8988T (cell line): ENCODE measurements at places on chromosomes 3 and 15.
A peak's percentile ranks its signal among the peaks of the same experiment; 100 is the strongest.

DNA sequence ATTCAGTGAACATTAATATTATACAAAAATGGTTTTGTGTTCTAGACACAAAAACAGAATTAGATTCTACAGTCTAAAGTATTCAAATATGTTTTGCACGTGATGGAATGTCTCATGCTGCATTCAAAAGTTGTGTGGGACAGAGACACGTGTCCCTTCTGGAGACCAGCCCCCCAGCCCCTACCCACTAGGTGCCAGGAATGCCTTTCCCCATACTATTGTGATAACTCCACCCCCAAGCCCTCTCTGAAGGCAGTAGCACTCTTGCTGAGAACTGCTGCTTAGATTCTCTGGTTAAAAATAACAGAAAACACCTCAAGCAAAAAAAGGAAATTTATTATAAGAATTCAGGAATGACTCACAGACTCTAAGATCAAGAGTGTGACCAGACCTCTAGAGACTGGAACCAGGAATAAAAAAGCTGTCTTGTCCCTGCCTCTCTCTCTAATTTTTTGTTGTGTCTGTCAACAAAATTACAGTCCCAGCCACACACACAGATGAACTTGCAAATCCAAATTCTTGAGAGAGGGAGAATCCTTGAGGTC, 57.7 kb downstream of the PXYLP1 start:
- no peak for DNase-seq

GRCh38 chr15:43239732-43240491, 19.1 kb upstream of the EPB42 start:
- DNase-seq: no peak

DNA sequence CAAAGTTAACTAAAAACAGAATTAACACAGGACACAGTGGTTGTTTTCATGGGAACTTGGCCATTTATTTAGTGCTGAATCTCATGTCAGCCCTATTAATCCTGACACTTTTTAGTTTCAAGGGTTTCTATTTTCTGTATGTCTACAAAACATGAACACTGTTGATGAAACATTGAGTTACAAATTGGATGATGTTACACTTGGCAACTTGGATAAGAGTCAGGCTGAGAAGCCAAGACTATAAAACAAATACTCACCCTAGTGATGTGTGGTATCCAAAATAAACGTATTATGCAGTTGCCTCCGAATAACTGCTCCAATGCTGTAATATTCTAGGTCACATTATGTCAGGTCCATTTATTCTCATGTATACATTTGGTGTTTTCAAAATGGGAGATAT, 349.6 kb downstream of the ZIC1 start:
- no peak for DNase-seq

DNA sequence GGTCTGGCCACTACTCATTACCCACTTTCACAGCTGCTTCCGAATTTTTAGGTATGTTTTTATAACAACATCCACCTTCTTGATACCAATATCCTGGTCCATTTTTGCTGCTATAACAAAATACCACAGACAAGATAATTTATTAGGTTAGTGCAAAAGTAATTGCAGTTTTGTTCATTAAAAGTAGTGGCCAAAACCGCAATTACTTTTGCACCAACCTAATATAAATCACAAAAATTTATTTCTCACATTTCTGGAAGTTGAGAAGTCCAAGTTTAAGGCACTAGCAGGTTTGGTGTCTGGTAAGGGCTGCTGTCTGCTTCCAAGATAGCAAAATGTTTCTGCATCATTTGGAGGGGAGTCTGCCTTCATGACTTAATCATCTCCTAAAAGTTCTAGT, 624.7 kb upstream of the ALCAM start:
- DNase-seq: no peak

DNA sequence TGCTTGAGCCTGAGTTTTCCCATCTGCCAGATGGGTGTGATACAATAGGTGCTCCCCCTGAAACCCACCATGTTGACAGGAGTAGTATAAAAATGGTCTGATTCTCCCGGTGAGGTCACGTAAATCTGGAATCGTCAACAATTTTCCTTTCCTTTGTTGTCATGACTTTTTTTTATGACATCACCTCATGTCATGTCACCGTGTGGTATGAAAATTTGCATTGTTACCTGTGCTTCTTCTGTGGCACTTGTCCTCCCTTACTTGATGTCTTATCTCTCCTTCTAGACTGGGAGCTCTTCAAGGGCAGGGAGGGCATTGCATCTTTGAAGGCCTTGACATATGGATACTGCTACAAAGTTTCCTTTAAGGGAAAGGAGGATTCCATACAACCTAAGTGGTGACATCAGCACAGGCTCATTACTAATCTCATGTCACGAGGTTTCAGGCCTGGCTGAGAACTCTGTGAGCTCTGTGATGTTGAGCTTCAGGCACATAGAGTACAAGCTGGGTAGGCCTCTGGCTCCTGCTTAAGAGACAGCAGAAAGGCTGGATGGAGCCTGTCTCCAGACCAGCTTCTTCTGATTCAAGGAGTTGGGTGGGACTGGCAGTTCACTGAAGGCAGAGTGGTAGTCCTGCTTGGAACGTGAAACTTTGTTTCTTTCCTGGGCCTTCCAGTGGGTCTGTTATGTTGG, 66.3 kb downstream of the LPP start:
- no peak for DNase-seq

GRCh38 chr3:195551381-195551978, 8.4 kb upstream of the PPP1R2 start:
- DNase-seq: no peak

GRCh38 chr3:188154014-188154808, at the start of gene LPP:
Gene LPP (plus strand): TSS chr3:188154157. CDS start chr3:188406121, 251,964 bp downstream.
- peak; percentile 85 for DNase-seq

- DNase-seq: peak; percentile 18
These were observed 23.5 kb downstream of the TSEN2 start for GRCh38 chr3:12507591-12508281.

- no peak for DNase-seq
These were observed 5.8 kb downstream of the ST3GAL6 start for GRCh38 chr3:98768961-98769360.

DNA sequence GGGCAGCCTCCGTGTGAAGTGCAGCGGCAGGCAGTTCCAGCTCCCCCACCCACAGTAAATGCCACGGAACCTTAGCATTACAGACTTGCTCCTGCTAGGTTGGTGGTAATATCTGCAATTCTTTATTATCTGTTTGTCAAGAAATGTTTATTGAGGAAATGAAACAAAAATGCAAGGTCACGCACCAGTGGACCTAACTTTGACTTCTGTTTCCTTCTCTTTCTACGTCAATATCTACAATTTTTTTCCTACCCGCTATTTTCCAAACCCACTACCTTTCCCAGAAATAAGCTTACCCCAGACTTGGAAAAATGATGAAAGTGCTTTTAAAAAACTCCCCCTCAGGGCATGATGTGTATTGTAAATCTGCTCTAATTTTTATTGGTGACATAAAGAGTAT, 18.9 kb downstream of the ILDR1 start:
- no peak for DNase-seq

GRCh38 chr3:127454051-127454450, 136.5 kb downstream of the TPRA1 start:
- no peak for DNase-seq

GRCh38 chr15:70833861-70834765, 19.8 kb downstream of the LARP6 start:
- DNase-seq: peak; percentile 47

DNA sequence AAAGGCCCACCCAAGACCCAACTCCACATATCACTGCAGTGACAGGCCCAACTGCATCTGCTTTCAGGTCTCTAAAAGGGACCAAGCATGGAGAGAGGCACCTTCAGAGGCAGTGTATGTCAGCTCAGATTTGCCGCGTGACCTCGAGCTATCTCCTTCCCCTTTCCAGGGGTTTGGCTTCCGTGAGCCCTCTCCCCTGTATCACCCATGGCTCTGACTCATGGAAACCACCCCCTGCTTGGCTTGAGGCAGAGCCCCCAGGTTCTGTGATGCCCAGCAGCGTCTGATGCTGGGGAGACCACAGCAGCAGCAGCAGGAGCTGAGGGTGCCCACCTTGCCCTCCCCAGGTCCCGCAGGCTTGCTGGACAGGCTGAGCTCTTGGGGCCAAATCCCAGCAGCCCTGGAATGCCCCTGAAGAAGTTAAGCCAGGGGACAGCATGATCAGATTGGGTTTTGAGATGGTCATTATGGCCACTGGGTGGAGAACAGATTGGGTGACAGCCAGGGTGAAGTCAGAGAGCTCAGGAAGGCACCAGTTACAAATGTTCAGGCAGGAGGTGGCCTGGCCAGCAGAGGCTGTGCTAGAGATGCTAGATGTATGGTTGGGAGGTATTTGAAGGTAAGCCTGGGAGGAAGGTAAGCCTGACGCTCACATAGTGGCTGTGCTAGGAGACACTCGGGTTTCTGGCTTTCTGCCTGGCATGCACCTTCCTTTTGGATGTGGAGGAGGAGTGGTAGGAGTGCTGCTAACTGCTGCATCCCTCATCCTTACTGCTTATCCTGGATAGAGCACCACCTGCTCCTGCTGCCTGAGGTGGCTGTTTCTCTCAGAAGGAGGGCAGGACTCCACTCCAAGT, 42.9 kb downstream of the FGD5 start:
- no peak for DNase-seq

GRCh38 chr3:154113609-154114008, 7.6 kb upstream of the ARHGEF26 start:
- DNase-seq: no peak

- no peak for DNase-seq
These were observed 4.5 kb downstream of the SERPINI2 start for GRCh38 chr3:167469381-167469780.

DNA sequence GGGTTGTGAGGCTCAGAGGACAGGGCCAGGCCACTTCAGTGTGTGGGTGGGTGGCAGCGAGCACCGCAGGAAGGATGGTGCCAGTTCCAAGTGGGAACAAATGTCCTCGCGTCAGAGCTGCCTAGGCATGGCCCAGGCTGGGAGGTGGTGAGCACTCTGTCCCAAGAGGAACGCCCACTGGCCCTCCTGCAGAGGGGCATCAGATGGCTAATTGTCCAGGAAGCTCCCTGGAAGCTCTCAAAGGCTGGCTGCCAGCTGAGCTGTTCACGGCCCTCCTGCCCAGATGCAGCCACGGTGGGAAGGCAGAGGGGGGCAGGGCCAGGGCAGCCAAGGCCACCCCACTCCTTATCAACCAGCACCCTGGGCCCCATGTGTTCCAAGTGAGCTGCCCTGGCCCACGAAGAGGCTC, 55.2 kb downstream of the IQSEC1 start:
- no peak for DNase-seq

DNA sequence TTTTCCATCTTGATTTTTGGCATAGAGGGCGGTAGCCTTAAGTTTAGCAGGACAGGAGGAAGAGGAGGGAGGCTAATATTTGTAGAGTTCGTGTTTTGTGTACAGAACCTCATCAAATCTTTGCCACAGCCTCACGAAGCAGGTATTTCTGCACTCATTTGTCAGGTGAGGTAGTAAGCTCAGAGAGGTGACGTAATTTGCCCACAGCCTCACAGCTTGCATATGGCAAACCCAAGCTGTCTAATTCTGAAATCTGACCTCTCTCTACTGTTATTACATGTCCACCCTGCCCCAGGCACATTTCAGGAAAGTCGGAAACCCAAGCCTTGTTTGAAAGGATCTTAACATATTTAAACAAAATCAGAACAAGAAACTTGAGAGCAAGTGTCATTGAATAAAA, 91.1 kb upstream of the TPM1 start:
- DNase-seq: no peak

DNA sequence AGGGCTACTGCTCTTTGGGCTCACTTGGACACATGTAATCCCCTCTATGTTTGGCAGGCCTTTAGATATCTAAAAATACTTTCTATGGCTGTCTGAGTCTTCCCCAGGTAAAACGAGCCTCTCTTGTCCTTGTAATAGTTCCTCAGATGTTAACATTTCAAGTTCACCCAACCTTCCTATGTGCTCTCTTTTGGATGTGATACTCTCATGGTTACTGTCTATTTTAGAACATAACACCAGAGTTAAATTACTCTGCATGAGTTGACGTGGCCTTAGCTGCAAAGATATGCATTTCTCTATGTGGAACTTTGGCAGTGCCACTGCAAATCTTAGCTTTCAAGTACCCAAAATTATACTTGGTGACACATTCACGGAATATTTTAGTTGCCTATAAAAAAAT, 31.9 kb upstream of the CSPG5 start:
- DNase-seq: no peak

- DNase-seq: no peak
These were observed 152.4 kb downstream of the LEKR1 start for GRCh38 chr3:156978481-156978961.

DNA sequence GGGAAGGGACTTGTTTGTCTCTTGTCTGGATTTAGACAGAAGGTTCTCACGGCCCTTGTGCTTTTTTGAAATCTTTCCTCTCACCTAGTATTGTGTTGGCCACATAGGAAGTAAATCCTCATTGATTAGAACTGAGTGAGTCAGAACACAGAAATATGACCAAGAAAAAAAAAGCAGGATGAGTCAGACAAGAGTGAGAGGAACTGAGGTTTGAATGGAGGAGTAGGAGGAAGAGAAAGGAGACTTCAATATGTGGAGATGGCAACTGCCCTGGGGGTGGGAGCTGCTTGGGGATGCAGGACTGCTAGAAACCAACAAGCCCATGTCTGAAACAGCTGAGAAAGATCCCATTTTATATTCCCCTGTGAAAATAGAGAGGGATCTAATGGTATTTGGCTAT, 194.1 kb upstream of the ZBTB20 start:
- DNase-seq: no peak

DNA sequence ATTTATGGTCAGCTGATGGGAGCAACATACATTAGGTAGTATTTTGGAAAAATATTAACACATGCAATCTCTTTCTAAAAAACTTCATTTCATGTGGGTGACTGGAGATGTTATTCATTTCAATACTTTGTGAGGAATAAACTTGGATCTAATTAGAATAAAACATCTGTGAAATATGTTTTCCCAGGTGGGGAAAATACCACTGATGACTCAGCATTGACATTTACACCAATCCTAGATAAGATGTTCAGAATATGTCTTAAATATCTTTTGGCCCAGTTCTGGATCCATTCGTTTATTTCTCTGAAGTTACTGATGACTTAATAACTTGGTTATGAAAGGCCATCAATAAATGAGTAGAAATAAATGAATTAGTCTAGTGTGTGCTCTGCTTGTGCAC, 247.6 kb downstream of the CHST2 start:
- no peak for DNase-seq

GRCh38 chr3:59734061-59734460, 684.2 kb upstream of the CFAP20DC start:
- no peak for DNase-seq

DNA sequence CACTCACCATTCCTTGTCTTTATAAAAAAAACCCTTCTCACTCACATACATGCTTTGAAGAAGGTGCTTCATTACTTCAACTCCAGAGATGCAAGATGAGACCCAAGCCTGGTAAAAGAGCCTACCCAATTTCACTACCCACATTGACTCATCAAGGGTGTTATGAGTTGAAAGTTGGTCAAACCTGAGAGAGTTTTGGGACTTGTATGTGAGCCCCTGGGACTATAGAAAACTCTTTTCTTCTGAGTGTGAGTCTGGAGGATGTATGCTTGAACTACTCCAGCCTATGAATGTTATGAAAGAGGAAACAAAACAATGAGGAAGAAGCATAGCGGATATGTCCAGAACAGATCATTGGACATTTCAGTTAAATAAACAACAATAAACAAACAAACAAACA, 106.5 kb upstream of the SATB1 start:
- DNase-seq: no peak

- DNase-seq: no peak
These were observed 95.5 kb downstream of the ST6GAL1 start for GRCh38 chr3:187025656-187026316.
